ENCODE measurements at places on chromosomes 6 and 20. TPM values are rescaled to one million over a fixed set of nuclear protein-coding genes. Genes with fewer than 3 reads are reported as not detected.

GRCh38 chr6:24076011-24076410, 50.0 kb upstream of the NRSN1 start:
- no peaks in the 10 kb centered on the region for H3K27me3 ChIP-seq
- H3K36me3 ChIP-seq = no peaks in the 10 kb centered on the region
- H3K27ac ChIP-seq = no peak overlapping the region

Gene TPBG
- total RNA-seq = 0.17 TPM

DNA sequence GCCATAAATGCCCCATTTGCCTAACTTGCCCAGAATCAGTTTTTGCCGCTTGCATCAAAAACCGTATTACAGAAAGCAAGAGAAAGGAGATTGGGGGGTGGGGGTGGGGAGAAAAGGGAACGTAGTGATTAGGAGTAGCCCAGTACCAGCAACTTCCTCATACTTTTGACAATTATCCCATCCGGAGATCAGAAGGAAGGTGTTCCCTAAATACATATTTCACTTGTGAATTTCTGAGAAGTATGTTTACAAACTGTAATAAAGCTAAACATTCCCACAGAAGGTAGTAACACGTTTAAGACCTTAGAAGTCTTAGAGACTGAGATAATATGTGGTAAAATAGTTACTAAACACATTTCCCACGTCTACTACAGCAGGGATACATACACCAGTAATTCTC, 14.5 kb downstream of the PREP start:
- H3K27me3 ChIP-seq = no peaks in the 10 kb centered on the region
- H3K4me3 ChIP-seq = no peak overlapping the region
- no peak overlapping the region for H3K27ac ChIP-seq
- H3K4me1 ChIP-seq = peaks cover 12% of the 10 kb centered on the region

- peak overlapping the region; percentile 15 for H3K27ac ChIP-seq
- peaks cover 14% of the 10 kb centered on the region for H3K36me3 ChIP-seq
- peaks cover 19% of the 10 kb centered on the region for H3K4me1 ChIP-seq
- H3K27me3 ChIP-seq = no peaks in the 10 kb centered on the region
Observed at GRCh38 chr6:125910527-125910926, 46.0 kb upstream of the HINT3 start.

Gene PDYN
- not detected for total RNA-seq

- H3K27me3 ChIP-seq = no peaks in the 10 kb centered on the region
- H3K4me1 ChIP-seq = peaks cover 16% of the 10 kb centered on the region
- no peak for DNase-seq
- H3K27ac ChIP-seq = no peak overlapping the region
- no peak overlapping the region for H3K4me3 ChIP-seq
Observed at GRCh38 chr6:170371080-170371479, 64.5 kb downstream of the FAM120B start.
